ENCODE measurements at places on chromosomes 7 and 10.
A peak's percentile ranks its signal among the peaks of the same experiment; 100 is the strongest.

DNA sequence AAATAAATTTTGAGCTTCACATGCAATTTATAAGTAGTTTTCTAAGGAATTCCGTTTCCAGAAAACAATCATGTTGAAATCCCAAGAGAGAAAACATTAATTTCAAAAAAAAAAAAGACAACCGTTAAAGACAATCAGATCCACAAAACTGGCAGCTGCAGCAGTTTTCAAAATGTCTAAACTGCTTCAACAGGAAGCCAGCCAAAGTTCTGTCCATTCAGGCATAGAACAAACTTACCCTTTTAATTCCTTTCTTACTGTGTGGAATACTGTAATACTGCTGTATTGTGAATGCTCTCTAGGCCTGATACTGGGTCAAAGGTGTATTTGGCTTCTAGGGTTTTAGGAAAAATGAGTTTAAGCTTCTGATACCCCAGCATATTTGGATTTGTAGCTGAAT is 31.6 kb downstream of the HOXA1 start:
- no peak for DNase-seq

GRCh38 chr10:14707481-14707880 is 67.2 kb downstream of the FAM107B start:
- DNase-seq: no peak

- no peak for DNase-seq
These were observed 49.0 kb downstream of the ADD3 start for GRCh38 chr10:110056822-110057221.

GRCh38 chr10:70549962-70550458 is 52.5 kb downstream of the PRF1 start:
- no peak for DNase-seq

DNA sequence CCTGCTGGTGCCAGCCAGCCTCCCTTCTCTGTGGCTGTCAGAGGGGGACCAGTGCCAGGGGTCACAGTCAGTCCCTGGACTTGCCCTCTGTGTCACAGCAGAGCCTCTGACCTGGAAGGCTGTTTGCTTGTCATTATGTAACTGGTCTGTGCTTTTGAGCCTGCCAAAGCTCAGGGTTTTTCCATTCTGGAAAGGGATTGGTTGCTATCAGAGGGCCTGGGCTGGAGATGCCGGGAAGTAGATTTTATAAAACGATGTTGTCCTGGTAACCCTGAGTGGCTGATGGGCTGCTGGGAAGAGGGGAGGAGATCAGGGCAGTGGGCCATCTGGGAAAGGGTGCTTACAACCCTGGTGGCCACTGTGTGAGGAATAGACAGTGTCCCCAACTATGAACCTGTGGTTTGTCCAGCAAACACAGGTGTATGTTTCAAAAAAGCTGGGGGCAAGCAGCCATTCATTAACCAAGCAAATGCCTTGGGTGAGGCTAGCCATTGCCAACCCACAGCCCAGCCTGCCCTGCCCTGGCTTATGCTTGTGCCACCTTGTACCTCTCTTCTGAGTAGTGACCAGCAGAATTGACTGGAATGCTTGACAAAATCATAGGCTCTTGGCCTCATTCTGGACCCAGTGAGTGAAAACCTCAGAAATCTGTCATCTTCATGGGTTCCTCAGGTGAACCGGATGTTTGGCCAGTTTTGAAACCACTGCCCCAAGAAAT is 21.6 kb downstream of the SFTPD start:
- DNase-seq: no peak

DNA sequence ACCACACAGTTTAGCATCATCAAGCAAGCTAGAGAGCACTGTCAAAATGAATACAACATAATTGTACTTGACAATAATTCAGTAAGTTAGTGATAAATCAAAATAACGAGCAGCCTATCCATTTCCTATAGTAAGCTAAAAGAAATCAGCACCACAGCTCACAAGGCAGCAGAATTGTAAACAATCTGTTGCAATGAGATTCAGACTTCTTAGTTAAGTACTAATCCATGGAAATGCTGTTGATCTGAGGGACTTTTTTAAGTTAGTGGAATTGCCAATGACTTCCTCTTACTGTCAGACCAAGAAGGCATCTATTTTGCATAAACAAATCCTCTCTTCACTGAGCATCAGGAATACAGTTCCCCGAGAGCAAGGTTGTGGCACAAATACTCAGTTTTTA is 136.6 kb upstream of the CCDC6 start:
- DNase-seq: no peak

GRCh38 chr7:121831801-121832200 is 41.2 kb upstream of the PTPRZ1 start:
- no peak for DNase-seq

DNA sequence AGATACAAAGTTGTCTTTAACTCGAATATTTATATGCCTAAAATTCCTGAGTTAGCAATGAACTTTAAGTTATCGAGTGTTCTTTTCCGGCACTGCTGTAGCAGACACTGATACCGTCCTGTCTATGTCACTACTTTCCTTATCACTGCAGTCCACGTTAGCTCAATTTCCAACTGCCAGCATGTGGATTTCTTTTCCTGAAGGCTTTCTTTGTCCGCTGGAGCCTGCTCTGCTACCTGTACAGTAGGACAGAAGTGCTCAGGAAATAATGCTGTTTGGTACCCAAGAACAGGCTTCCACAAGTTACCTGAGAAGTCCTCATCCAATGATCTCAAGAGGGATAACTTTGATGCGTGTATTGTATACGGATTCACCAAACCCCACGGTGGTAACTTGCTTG is 329.4 kb downstream of the NXPH1 start:
- DNase-seq: no peak

GRCh38 chr7:100682991-100683658 is 9.6 kb downstream of the GNB2 start:
- no peak for DNase-seq

DNA sequence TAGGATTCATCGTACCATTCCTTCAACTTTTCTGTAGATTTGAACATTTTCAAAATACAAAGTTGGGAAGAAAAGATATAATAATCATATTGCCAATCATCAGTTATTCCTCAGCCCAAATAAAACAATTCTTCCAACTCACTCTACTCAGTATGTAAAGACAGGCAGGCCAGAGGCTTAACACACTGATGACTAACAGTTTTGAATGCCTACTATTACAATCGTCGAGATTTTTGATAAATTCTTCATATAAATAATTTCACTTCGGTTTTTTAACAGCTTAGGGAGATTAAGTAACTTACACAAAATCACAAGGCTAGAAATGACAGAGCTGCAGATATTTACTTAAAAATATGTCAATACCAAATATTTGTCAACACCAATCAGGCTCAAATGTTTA is 17.6 kb downstream of the CYTH3 start:
- DNase-seq: no peak

DNA sequence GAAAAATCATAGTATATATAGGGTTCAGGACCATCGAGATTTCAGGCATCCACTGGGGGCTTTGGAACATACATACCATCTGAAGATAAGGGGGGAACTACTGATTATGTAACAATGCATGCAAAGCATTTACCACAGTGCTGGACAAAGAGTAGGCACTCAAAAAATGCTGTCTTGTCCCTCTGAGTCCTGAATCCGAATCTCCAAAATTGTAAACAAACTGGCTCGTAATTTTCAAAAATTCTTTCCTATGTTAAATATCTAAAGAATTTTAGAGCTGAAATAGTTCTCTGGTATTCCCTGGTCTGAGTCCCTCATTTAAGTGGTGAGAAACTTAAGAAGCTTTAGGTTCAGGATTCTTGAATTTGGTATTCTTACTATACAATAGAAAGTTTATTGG is 167.8 kb upstream of the ASAH2 start:
- no peak for DNase-seq

DNA sequence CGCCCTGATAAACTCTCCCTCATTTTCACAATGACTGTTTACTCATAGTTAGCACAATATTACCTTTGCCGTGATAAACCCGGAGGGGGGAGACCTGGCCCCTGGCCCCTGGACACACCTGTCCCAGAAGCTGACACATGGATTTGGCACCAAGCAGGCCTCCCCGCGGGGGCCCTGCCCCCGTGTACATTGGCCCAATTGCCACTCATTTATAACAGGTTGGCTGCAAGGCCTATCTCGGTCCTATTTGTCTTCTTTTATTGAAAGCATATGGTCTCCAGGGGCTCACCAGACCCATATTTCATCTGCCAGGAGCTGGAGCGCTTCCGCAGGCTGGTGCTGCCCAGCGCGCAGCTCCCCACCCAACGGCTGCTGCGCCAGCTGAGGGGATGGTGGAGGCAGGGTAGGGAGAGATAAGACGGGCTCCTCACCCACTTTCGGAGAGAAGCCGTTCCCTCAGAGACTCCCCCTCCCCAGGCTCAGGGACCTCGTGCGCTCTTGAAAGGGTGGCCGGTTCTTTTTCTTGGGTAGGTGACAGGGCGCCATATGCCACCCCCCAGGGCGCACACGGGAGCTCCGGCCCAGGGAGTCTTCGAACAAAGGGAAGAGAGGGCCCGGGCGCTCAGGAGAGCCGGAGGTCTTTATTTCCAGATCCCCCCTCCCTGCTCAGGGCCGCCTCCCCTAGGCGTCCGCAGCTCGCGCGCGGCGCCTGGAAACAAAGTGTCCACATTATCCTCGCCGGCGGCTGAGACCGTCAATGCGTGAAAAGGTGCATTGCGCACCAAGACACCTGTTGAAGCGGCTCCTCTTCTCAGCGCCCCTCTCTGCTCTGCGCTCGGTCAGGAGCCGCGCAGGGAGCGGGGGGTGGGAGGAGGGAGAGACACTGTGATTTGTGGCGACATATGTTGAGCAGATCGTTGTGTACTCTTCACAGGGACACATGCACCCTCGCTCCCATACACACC is 4.3 kb upstream of the NEUROG3 start:
- DNase-seq: no peak

GRCh38 chr7:38525857-38526256 is 105.3 kb downstream of the AMPH start:
- no peak for DNase-seq

DNA sequence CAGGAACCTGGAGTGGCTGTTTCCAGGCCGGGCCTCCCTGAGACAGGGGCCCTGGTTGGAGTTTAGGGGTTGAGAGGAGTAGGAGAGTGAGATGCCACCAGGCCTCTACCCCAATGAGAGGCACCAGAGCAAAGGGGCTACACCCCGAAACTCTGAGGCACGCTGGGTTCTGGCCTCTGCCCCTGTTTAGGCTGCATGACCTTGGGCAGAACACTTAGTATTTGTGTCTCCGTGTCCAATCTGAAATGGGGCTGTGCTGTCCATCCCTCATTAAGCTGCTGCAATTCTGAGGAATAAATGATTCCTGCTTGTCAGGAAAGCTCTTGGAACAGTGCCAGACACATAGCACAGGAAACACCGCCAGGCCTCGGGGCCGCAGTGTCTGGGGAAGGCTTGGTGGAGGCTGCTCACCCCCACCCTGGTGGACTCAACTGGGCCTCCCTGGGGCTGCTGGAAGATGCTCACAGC is 40.5 kb upstream of the SAMD8 start:
- no peak for DNase-seq

GRCh38 chr7:109821156-109821555 is 1251.5 kb downstream of the DNAJB9 start:
- DNase-seq: no peak

GRCh38 chr10:19815731-19816410 is 361 bp upstream of the PLXDC2 start:
- no peak for DNase-seq

- DNase-seq: no peak
These were observed 32.8 kb upstream of the SORCS3 start for GRCh38 chr10:104608091-104608828.

- DNase-seq: no peak
These were observed 328.5 kb downstream of the ADARB2 start for GRCh38 chr10:1408651-1409367.

DNA sequence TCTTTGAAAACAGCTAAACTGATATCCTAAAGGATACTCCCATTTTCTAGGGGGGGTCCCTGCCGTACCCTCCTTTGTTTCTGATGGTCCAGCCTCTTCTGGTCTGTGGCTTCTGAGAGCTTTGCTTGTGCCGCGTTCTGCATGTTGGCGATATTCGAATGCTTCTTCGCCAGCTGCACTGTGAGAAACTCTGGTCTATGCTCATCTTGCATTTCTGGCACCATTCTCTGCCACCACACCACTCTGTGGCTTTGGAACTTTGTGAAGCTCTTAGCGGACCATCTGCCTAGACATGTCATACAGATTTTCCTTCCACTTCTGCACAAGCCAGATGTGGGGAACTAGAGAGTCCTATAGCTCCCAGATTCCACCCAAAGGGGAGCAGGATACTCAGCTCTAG is 197.2 kb downstream of the REEP3 start:
- DNase-seq: no peak

GRCh38 chr7:148151778-148152177 is 438.8 kb upstream of the C7orf33 start:
- no peak for DNase-seq

DNA sequence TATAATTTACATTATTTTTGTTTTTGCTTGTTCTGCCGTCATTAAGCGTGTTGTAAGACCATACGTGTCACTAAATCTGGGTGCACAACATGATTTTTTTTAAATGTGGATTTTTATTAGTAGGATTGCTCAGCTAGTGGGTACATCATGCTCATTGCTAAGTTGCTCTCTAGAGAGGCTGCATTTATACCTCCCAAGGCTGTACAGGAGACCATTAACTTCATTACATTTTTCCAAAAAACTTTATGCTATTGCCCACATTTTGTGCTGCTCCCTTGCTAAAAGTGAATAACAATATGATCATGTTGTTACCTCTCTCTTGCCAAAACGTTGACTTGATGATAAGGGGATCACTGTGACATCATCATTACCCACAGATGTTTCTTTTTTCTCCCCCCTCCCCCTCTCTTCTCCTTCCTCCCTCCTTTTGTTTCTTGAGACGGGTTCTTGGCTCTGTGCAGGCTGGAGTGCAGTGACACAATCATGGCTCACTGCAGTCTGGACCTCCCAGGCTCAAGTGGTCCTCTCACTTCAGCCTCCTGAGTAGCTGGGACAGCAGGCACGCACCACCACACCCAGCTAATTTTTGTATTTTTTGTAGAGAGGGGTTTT is 65.1 kb downstream of the BMPR1A start:
- DNase-seq: no peak

- peak; percentile 55 for DNase-seq
These were observed 19.9 kb downstream of the ACTA2 start for GRCh38 chr10:88932539-88933256.

DNA sequence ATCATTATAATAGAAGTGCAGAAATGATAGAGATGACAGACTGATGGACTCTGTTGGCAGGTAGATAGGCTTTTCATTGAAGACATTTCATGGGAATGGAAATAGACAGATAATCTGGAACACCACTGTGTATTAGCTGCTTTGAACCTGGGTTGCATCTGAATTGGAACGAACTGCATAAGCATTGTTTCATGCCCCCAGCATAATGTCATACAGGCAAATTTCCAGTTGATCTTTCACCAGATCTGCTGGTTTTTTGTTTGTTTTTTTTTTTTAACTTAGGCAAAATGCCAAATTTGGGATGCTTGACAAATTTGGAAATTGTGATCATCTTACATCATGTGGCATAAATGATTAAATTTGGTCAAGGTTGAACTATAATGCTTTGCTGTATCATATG is 172.1 kb upstream of the AOAH start:
- DNase-seq: no peak

DNA sequence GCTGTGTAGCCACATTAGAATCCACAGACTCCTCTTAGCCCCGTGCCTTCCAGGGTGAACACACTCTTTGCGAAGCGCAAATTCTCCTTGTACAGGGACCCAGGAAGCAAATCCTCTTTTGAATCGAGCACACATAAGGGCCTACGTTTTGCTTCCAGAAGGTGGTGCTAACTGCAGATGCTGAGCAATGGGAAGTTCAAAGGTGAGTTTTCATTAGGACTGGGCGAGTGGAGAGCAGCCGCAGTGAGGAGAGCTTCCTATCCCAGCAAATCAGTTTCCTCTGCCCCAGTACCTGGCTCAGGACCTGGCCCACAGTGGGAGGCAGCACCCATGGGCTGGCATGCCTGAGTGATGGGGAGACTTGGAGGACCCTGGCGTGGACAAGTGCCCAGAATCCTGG is 23.5 kb upstream of the GPR26 start:
- DNase-seq: no peak

All from keratinocyte (primary cell).